ENCODE measurements at places on chromosomes 11 and 22.

GRCh38 chr11:75767228-75767572 is 1.4 kb upstream of the DGAT2 start:
- DNase-seq: no peak

- no peak for DNase-seq
Observed at GRCh38 chr22:41140365-41140957, 48.1 kb downstream of the EP300 start.

- no peak for DNase-seq
Observed at GRCh38 chr11:130721023-130721681, 195.1 kb downstream of the SNX19 start.

DNA sequence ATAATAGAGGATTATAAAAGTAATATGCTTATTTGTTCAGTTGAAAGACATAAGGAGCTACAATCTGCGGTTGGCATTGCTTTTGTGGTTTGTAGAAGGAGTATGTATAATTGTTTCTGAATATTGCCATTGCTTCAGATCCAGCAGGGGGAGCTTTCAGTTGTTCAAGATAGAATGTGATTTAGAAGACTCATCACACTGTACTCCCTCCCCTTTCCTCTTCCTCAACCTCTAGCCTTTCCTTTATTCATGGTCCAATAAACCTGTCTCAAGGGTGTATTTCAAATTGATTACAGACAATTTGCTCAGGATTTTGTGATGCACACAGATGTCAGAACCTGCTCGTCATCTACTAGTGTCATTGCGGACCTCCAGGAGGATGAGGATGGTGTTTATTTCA is 9.8 kb downstream of the PRMT3 start:
- peak; percentile 54 for DNase-seq

- no peak for DNase-seq
Observed at GRCh38 chr11:112308651-112309050, 48.0 kb upstream of the PLET1 start.

DNA sequence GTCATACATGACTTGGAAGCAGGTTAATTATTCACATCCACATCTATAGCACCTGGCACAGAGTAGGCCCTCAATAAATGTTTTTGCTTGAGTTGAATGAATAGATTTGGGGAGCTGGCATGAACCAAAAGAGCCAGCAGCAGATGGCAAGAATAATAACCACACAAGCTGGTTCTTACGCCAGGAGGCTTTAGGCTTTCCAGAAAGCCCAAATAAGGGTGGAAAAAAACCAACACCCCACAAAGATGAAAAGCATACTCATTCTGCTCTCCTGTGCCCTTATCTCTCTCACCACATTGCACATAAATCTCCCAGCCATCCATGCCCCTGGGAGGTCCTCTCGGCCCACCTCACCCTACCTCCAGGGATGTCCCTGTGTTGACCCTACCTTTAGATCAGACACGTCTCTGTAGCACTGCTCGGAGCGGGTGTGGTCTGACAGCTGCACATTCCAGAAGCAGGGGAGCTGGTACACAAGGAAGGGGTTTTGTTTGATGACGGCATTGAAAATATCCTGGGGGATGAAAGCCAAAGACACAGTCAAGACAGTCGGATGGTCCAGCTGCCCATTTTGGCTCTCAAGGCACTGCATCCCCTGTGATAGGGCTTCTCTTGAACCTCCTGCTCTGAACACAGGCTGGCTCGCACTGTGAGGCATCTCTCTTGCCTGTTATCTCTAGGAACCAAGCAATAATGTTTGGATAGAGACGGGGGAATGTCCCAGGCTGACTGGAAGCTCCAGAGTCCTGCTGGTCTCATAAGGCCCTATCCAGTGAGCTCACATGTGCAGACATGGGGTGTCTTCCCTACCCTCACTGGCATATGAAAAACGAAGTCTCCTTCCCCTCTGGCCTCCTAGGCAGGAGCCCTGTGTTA is 323.6 kb upstream of the SYN3 start:
- DNase-seq: no peak

DNA sequence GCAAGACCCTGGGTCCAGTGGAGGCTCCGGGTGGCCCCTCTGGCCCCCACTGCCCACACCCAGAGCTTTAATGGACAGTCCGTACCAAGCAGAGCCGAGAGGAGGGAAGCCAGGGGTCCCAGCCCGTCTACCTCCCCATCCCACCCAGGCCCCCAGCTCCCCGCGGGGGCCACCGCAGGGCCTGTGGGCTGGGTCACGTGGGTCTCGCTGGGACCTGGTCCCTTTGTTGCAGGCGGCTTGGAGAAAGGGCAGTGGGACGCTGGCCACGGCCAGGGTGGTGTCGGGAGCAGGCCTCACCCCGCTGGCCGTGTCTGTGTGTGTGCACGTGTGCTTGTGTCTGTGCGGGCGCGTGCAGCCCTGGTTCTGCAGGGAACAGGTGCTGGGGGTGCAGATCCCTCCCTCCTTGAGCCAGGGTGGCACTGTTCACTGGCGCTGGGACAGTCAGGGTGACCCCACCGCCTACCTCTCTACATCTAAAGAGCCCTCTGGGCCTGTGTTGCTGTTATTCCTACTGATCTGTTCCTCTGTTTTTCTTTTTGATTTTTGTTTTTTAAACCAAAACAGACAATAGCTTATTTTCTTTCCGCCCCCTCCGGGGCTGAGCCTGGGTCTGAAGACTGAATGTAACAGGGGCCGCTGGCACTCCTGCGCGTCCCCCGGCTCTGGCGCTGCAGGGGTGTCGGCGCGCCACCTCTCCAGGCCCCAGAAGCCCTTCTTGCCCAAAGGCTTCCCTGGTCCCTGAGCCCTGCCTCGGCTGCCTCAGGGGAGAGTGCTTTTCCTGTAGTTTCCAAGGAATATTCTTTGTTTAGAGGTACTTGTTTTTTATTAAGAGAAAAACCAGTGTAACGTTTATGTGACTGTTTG is 20.1 kb upstream of the TMEM191C start:
- DNase-seq: no peak

- DNase-seq: no peak
Observed at GRCh38 chr11:113204280-113204679, 110.1 kb upstream of the TTC12 start.

- DNase-seq: peak; percentile 35
Observed at GRCh38 chr11:70176940-70177689, 26.0 kb upstream of the FADD start.

GRCh38 chr22:20551805-20552442 is 44.5 kb downstream of the MED15 start:
- DNase-seq: no peak

GRCh38 chr22:50014655-50015401 is 2.3 kb upstream of the IL17REL start:
- DNase-seq: no peak

DNA sequence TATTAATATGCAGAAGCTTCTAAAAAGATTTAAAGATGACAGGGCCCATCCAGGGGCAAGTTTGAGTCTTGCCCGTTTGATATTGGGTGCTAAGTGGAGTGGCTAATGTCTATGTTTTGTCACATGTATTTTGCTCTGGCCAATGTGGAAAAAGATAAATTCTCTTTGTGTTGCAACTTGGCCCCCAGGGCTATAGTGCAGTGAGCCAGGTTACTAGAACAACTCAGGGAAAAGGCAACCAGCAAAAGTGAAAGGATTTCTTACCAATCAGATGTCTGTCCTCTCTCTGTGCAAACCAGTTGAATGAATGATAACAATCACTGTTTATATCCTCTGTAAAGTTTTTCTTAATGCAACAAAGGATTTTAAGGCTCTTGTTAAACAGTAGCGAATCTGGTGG is 4.6 kb upstream of the CLNS1A start:
- no peak for DNase-seq

DNA sequence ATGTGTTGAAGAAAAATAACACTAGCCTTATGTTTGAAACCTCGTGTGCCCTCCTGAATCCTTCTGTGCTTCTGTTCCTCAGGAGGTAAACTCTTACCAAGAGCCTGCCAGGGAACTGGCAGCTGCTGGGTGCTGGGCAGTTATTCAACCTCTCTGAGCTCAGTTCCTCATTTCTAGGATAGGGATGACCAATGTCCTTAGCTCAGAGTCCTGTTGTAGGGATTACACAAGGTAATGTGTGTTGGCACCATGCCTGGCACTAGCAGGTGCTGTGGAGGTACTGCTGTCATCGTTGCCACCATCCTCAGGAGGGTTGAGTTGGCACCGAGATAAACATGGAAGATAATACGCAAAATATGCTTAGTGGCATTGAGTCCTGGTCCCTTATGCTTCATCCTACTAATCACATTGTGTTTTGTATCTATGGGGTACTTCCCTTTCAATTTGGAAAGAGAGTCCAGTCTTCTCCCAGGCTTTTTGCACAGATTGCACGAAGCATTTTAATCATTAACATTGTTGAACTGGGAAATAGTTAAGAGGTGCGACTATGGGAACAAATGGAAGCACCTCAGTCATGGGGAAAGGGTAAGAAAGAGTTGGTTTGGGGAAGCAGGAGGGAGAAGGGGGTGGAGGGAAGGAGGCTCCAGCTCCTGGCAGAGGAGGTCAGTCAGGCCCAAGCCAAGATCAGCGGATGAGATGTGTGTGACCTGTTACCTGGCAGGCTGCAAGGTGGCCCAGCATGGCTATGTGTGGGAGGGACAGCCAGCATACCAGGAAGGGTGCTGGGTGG is 56.7 kb downstream of the CABIN1 start:
- DNase-seq: no peak

All from hematopoietic multipotent progenitor cell (in vitro differentiated cells).